ENCODE measurements at places on chromosomes 5 and 9.

- DNase-seq, result no peak
These were observed 2.6 kb upstream of the SMC5 start for GRCh38 chr9:70256123-70256551.

- no peak for DNase-seq
These were observed 64.2 kb downstream of the ZNF354C start for GRCh38 chr5:179124273-179124852.

- DNase-seq, result no peak
These were observed 107.2 kb downstream of the ASTN2 start for GRCh38 chr9:117307701-117308100.

GRCh38 chr9:13215791-13216554, 63.5 kb downstream of the MPDZ start:
- no peak for DNase-seq

DNA sequence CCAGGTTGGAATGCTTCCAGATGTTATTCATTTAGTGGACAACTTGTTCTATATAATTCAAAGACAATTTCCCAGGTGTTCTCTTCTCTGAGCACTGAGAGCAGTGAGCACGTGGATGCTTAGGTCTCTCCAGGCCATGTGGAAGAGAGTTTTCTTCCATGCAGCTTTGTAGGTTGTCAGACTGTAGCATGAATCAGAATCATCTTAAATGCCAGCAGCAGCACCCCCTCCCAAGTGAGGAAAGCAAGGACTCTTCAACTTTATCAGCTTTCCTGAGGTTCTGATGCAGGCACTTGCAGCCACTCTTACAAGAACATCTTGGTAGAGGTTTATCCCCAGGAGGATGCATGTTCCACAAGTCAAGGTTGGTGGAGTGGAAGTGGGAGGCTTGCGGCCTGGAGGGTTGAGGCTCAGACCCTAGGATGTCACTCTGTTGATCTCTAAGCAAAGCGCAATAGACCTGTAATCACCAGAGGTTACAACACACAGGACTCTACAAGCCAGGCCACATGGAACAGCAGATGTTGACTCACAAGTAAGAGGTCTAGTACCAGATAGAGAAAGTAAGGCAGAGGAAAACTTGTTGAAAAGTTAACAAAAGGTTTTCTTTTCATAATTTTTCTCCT, 47.7 kb downstream of the UGCG start:
- DNase-seq, result no peak

DNA sequence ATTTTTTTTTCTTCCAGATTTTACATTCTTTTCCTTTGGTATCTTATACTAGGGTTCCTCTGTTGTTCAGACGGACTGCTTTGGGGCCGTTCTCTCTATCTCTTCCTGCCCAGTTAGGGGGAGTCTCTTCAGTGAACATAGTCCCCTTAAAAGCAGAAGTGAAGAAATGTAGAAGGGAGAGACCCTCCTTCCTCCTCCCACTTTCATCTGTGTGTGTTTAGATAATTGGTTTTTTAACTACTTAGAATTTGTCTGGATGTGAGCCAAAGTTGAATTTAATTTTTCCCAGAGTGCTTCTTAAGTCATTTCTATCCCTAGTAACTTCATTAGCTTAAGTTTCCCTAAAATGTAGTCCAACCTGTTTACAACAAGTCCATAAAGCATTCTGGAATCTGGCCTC, 167.5 kb downstream of the HACD4 start:
- DNase-seq, result no peak

DNA sequence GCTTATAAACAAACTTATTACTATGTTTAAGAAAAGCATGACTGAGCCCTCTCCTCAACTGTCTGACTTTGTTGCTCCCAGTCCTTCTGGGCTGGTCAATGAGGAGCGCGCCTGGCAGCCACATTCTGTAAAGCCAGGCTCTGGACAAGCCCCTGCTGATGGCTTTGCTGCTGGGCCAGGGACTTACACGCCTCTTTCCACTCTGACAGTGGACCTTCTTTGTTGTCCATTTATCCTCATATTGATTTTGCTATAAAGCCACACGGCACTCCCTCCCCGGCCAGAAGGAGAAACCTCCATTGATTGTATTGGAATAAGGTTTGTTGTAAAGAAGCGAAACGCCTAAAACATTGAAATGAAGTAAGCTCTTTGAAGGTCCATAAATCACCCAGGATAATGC, 50.6 kb downstream of the C5orf15 start:
- no peak for DNase-seq

DNA sequence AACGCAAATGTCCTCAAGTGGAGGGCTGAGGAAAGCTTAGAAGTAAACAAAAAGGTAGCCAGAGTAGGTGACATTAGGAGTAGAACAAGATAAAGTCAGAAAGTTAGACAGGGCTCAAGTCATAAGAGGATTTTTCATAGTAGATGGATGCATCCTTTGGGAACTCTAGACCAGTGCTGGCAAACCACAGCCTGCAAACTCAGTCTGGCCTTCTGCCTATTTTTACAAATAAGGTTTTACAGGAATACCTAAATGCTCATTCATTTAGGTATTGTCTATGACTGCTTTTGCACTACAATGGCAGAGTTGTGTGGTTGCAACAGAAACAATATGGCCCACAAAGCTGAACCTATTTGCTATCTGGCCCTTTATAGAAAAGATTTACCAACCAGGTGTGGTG, 116.0 kb upstream of the HMHB1 start:
- no peak for DNase-seq

GRCh38 chr5:35852084-35852734, 4.5 kb upstream of the IL7R start:
- no peak for DNase-seq

GRCh38 chr5:96962540-96962991, 26.7 kb downstream of the LNPEP start:
- DNase-seq, result no peak

DNA sequence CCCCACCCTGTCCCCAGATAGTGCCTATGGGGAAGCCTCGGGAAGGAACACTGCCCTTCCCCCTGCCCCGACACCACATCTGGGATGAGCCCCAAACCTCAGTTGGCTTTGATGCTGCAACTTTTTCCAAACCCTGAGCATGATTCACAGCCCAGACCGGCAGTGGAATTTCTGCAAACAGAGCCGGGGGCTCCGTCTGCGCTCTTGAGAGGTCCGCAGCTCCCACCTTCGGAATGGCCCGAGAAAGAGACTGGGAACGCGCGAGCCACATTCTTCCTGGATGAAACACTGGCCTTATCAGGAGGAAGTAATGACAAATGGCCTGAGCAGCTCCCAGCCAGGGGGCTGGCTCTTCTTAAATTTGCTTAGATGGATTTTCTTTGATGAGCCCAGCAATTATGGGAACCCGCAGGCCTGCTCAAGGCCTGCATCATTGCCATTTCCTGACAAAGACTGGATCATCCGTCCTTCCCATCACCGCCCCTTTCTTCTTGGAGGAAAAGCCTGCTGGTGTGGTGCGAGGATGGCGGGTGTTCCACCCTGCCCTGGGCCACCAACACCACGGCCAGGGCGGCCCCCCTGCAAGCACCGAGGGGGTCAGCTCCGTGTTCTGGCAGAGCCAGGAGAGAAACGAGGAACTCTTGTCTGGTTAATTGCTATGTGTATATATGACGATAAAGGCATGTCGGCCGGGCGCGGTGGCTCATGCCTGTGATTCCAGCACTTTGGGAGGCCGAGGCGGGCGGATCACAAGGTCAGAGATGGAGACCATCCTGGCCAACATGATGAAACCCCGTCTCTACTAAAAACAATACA, 38.8 kb upstream of the COL5A1 start:
- DNase-seq, result no peak

DNA sequence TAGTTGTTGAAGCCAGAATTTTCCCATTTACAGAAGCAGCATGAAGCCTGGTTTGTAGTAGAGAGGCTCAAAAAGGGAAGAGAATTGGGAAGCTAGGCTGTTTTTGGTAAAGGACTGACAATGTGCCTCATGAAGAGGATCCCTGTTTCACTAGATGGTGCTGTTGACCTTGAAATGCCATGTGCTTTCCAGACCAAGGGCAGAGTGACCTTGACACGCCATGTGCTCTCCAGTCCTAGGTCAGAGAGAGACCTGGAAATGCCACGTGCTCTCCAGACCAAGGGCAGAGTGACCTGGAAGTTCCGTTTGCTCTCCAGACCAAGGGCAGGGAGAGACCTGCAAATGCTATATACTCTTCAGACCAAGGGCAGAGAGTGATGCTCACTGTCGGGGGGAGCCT, 32.0 kb downstream of the UNC13B start:
- no peak for DNase-seq

DNA sequence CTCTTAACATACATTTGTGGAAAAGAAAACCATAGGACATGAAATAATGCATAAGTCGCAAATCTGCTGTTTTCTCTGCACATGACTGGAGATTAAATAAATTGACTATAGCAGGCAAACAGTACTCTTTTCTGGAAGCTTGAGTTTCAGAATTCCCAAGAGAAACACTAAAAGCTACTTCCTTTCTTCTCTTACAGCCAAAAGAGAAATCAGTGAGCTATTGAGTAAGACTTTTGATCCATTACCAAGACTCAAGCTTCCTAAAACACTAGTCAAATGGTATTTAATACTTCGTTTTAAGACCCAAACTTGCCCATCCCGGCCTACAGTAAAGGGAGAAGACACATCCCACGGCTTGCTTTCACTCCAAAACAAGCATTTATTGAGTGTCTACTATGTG, 335.8 kb upstream of the PUM3 start:
- DNase-seq, result no peak

DNA sequence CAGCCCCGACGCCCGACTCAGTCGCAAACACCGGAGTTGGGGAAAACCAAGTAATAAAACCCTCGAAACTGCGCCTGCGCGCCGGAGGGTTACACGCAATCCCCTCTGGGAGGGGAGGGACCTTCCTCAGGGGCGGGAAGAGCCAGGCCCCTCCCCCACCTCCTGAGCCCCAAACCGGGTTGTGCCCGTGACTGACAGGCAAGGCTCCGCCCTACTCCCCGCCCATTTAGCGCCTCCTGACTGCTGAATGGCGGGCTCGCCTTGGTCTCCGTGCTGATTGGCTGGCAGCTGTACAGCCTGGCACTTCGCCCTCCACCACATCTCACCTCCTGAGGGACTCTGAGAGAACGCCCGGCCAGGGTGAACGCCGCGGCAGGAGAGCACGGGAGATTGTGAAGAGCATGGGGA, at the start of gene PRDM9:
Gene PRDM9, plus strand, starts transcription at position 332 of the 408 bp plus-strand sequence. CDS start 1,425 bp downstream, outside the sequence.
- no peak for DNase-seq

DNA sequence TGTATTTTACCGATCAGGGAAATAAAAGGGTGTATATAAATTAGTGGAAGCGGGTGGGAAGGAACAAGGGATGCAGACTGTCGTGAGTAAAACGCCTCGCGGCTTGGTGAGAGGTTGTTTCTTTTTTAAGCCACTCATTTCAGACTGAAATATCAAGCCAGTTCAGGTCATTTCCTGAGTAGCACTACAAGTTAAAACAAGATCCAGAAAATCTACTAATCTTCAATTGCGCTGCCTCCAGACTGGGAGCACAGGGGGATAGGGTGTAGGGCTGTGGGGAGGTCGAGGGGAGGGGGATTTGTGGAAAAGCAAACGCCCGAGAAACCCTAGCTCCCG, 140.8 kb downstream of the TSSK1B start:
- no peak for DNase-seq

- no peak for DNase-seq
These were observed 15.7 kb downstream of the NUP155 start for GRCh38 chr5:37355161-37355560.

DNA sequence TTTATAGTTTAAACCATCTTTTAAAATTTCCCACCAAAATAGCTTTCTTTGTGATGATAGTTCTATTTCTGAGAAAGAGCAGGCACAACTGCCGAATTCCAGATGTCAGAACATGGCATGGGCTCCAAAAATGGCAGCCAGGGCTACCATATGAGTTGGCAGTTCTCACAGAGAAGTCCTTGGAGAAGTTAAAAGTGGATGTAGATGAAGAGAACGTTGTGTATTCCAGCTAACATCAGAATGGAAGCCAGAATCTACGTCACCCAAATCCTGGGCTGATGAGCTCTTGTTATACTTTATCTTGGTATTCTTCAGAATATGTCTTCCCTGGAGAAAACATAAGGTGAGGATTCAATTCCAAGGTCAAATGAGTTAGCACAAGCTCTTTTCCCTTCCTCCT, 66.9 kb upstream of the BASP1 start:
- DNase-seq, result no peak

GRCh38 chr5:170596482-170597044, 92.7 kb downstream of the KCNIP1 start:
- no peak for DNase-seq

- no peak for DNase-seq
These were observed 107.9 kb downstream of the NDUFAF2 start for GRCh38 chr5:61052882-61053281.

DNA sequence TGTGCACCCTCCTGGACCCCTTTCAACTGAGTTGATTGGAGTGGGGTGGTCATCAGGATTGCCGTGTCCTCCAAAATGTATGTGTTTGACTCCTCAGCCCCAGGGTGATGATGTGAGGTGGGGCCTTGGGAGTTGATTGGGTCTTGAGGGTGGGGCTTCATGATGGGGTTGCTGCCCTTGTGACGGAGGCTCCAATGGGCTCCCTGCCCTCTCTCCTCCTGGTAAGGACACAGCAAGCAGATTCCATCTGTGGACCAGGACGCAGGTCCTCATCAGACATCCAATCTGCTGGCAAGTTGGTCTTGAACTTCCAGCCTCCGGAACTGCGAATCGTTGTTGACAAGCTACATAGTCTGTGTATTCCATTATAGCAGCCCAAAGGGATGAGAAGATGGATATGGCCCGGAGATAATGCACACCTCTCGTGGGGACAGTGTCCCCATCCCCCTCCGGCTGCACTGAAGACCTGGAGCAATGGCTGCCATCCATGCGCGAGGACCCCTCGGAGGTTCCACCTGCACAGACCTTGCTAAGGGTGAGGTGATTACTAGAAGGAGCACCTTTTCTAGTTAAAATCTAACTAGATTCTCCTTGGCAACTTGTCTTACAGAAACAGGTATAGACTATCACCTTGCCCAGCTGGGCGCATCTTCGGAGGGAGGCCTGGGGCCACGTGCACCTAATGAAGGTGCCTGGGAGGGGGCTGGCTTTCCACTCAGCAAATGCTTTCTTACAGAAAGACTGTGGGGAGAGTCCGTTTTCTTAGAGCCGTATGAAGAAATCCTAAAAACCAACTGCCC, 75.7 kb upstream of the IRX4 start:
- no peak for DNase-seq

DNA sequence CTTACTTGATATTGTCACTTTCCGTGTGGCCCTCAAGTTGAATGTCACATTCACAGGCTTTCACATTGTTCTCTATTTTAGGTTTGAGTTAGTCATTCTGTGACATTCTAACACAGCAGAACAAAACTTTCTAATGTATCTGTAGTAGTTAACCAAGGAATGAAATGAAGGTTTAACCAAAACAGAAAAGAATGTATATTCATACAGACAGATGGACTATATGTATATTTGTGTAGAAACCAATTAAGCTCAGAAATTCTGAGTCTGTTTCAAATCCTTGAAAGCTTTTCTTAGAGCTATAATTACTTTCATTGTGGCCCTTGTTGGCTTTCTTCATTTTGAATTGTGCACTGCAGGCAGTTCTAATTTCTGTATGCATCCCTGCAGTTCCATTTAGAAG, 654.7 kb downstream of the LRRC70 start:
- no peak for DNase-seq

GRCh38 chr5:39156082-39156481, 63.3 kb downstream of the FYB1 start:
- DNase-seq, result no peak

- no peak for DNase-seq
These were observed 10.1 kb downstream of the EDIL3 start for GRCh38 chr5:84374568-84374967.

Measured in activated CD4-positive, CD25-positive, alpha-beta regulatory T cell (primary cell).